ENCODE measurements at places on chromosomes 16 and 17.

GRCh38 chr16:78816499-78817195, 717.2 kb downstream of the WWOX start:
- no peak for DNase-seq
- H3K36me3 ChIP-seq, result no peaks in the 10 kb centered on the region
- no peak overlapping the region for H3K27ac ChIP-seq
- no peak overlapping the region for H3K4me3 ChIP-seq

GRCh38 chr16:3645504-3646347, 8.8 kb upstream of the DNASE1 start:
- H3K36me3 ChIP-seq, result peaks cover 2% of the 10 kb centered on the region
- peaks cover 12% of the 10 kb centered on the region for H3K4me1 ChIP-seq
- H3K27me3 ChIP-seq, result no peaks in the 10 kb centered on the region
- no peak overlapping the region for H3K27ac ChIP-seq

DNA sequence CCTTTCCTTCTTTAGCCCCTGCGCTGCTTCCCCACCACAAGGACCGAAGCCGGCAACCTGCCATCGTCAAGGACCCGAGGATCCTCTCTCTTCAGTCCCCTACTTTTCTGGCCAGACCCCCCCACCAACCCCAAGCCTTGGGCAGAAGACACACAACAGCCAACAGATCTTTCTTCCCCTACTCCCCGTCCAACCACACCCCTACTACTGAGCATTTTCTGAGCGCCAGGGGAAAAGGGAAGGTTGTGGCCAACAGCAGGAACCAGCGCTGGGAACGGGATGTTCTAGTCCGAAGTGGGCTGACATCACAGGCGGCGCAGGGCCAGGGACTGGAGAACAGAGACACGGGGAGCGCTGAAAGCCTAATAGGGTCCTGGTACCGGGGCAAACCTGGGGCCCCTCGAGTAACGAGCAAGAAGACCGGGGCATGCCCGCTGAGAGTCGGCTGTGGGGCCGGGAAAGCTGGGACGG, 528 bp downstream of the PER1 start:
- no peak overlapping the region for H3K27ac ChIP-seq
- peaks cover 21% of the 10 kb centered on the region for H3K36me3 ChIP-seq
- H3K4me1 ChIP-seq, result peaks cover 9% of the 10 kb centered on the region
- no peak for DNase-seq
- no peaks in the 10 kb centered on the region for H3K27me3 ChIP-seq

- H3K27me3 ChIP-seq, result no peaks in the 10 kb centered on the region
- no peak overlapping the region for H3K27ac ChIP-seq
- no peak overlapping the region for H3K4me3 ChIP-seq
- no peak for DNase-seq
- H3K4me1 ChIP-seq, result no peaks in the 10 kb centered on the region
Measured at GRCh38 chr16:67707790-67708189, 11.3 kb downstream of the GFOD2 start.

- DNase-seq, result no peak
- no peaks in the 10 kb centered on the region for H3K27me3 ChIP-seq
- peaks cover 2% of the 10 kb centered on the region for H3K4me1 ChIP-seq
- H3K27ac ChIP-seq, result no peak overlapping the region
- H3K4me3 ChIP-seq, result no peak overlapping the region
Measured at GRCh38 chr17:27541301-27542023, 85.2 kb downstream of the KSR1 start.

DNA sequence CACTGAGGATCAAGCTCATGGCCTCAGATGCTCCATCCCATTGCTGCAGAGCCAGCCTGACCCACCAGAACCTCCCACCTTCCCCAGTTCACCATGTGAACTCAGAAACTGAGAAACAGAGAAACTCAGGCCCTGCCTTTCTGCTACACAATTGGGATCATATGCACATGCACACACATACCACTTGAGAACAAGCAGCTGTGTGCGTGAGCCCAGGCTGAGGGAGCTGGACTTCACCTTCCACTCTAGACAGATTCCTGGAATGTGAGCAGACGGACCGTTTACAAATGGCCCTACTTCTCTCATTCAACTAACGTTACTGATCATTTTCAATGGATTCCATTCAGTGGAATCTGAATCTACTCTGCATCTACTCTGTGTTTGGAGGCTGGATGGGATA, 1.7 kb upstream of the SPEM2 start:
- no peak overlapping the region for H3K27ac ChIP-seq
- H3K27me3 ChIP-seq, result no peaks in the 10 kb centered on the region
- H3K4me3 ChIP-seq, result no peak overlapping the region
- H3K4me1 ChIP-seq, result peaks cover 4% of the 10 kb centered on the region

DNA sequence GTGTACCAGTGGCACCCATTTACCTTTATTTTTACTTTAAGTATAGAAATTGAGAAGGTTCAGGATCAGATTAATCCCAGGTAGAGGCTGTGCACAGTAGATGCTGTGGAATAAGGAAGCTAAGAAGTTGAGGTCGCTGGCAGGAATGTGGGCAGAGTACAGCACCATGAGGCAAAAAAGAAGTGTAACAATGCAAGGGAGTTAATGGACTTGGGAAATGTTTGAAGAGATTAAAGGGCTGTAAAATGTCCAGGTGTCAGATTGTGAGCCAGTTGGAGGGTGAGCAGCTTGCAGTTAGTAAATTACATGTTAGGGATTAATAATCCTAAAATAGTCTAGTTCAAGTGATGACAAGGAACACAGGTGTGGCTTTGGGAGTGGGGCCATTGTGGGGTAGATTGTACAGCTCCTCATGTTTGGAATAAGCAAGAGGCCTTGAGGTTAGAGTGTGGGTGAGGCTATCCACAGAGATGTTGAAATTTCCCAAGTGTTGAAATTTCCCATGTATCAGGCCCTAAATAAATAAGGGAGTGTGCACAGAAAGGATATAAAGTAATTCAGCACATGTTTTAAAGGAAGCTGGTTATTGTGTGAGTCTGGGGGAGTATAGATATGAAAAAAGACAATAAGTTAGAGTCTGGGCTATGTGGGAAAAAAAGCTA, 21.5 kb downstream of the TAT start:
- no peak overlapping the region for H3K4me3 ChIP-seq
- H3K36me3 ChIP-seq, result no peaks in the 10 kb centered on the region
- H3K27ac ChIP-seq, result no peak overlapping the region
- H3K4me1 ChIP-seq, result no peaks in the 10 kb centered on the region

GRCh38 chr17:42553161-42553818, 567 bp downstream of the HSD17B1 start:
- no peak overlapping the region for H3K4me3 ChIP-seq
- no peak overlapping the region for H3K27ac ChIP-seq
- H3K27me3 ChIP-seq, result no peaks in the 10 kb centered on the region
- DNase-seq, result no peak
- H3K36me3 ChIP-seq, result no peaks in the 10 kb centered on the region

- no peak for DNase-seq
- no peaks in the 10 kb centered on the region for H3K27me3 ChIP-seq
- H3K4me3 ChIP-seq, result no peak overlapping the region
- no peak overlapping the region for H3K27ac ChIP-seq
- peaks cover 4% of the 10 kb centered on the region for H3K4me1 ChIP-seq
Measured at GRCh38 chr17:10208604-10209193, 10.3 kb upstream of the GAS7 start.

GRCh38 chr17:1730326-1731193, 6.1 kb downstream of the WDR81 start:
- H3K27me3 ChIP-seq, result no peaks in the 10 kb centered on the region
- H3K27ac ChIP-seq, result no peak overlapping the region
- H3K4me1 ChIP-seq, result no peaks in the 10 kb centered on the region
- H3K36me3 ChIP-seq, result no peaks in the 10 kb centered on the region

- peaks cover 1% of the 10 kb centered on the region for H3K4me1 ChIP-seq
- no peaks in the 10 kb centered on the region for H3K27me3 ChIP-seq
- H3K4me3 ChIP-seq, result no peak overlapping the region
- DNase-seq, result no peak
- no peaks in the 10 kb centered on the region for H3K36me3 ChIP-seq
Measured at GRCh38 chr17:41415411-41415810, 9.0 kb downstream of the KRT37 start.

DNA sequence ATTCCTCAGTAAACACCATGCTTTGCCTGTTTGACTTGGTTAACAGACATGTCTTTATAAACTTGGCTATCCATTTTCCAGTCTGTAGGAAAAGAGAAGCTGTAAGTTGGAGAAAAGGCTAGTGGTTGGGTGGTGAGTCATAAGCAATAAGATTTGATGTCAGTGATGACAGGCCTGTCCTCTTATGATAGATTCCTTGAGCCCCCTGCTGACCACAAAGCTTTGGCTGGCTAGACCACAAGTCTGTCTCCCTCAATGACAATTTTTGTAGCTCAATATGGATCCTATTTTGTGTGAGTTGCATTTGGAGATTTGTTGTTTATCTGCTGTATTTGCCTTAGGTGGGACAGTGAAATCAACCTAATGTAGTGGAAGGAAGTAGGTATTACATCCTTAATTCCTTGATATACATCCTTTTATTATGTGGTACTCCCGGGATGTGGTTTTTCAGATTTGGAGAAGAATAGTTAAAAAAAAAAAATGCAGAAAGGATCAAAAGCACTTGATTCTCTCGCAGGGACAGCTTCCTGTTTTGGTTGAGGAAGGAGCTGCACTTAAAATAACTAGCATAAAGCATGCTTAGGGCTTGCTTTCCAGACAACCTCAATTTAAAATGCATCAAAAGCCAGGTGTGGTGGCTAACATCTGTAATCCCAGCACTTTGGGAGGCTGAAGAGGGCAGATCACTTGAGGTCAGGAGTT, 67.4 kb downstream of the SIAH1 start:
- H3K36me3 ChIP-seq, result no peaks in the 10 kb centered on the region
- DNase-seq, result no peak
- no peak overlapping the region for H3K4me3 ChIP-seq

- no peaks in the 10 kb centered on the region for H3K4me1 ChIP-seq
- H3K27me3 ChIP-seq, result no peaks in the 10 kb centered on the region
- H3K4me3 ChIP-seq, result no peak overlapping the region
- H3K27ac ChIP-seq, result no peak overlapping the region
- H3K36me3 ChIP-seq, result no peaks in the 10 kb centered on the region
Measured at GRCh38 chr17:42279776-42280630, 3.8 kb upstream of the STAT5B start.

GRCh38 chr16:65333283-65333682, 211.4 kb upstream of the CDH11 start:
- no peak for DNase-seq
- H3K27ac ChIP-seq, result no peak overlapping the region
- H3K36me3 ChIP-seq, result no peaks in the 10 kb centered on the region
- H3K4me3 ChIP-seq, result no peak overlapping the region

GRCh38 chr17:31469959-31470358, 78.5 kb downstream of the RAB11FIP4 start:
- H3K4me3 ChIP-seq, result no peak overlapping the region
- H3K36me3 ChIP-seq, result no peaks in the 10 kb centered on the region
- no peak overlapping the region for H3K27ac ChIP-seq
- H3K27me3 ChIP-seq, result no peaks in the 10 kb centered on the region
- no peak for DNase-seq
- peaks cover 17% of the 10 kb centered on the region for H3K4me1 ChIP-seq

DNA sequence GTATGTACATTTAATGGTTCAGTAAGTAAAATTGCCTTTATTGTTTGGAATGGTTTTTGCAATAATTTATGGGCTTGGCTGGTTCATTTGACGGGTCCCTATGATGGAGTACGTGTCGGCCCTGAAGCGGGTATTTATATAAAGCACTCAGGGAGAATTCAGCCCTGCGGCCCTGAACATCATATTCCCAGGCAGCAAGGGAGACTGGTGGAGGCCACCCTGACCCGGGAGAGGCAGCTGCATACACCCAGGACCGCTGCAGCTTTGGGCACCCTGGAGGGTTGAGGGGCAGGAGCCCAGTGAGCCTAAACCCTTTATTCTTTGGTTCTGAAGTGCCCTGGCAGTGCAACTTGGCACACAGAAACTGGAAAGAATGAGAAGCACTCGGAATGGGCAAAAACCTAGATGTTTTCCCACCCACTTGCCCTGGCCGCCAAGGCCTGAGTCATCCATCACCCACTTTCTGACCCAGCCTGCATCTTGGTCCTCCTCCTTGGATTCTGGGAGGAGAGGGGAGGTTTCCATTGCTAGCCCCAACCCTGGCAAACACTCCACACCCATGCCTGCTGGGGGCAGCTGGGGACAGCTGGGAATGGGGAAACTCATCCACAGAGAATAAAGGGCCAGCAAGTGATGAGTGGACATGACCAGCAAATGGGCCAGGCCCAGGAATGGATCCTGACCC, 162.2 kb upstream of the TNRC6C start:
- peaks cover 3% of the 10 kb centered on the region for H3K4me1 ChIP-seq
- H3K27me3 ChIP-seq, result no peaks in the 10 kb centered on the region
- no peak for DNase-seq
- no peak overlapping the region for H3K4me3 ChIP-seq
- H3K36me3 ChIP-seq, result no peaks in the 10 kb centered on the region

DNA sequence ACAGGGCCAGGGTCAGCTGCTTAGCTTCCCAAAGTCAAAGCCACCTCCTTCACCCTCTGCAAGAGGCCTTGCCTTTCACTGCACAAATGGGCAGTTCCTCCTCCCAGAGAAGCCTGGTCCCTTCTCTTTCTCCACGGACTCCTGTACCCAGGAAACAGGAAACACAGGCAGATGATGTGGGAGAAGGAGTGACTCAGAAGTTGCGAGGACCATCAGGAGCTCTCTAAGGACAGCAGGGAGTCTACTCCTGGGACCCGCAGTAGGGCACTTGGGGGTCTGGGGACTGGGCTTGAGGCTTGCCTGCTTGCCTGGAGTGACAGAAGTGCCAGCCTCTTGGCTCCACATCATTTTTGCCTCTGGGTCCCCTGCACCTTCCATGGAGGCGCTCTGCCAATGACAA, 47.4 kb upstream of the KSR1 start:
- no peak overlapping the region for H3K27ac ChIP-seq
- H3K4me3 ChIP-seq, result no peak overlapping the region
- H3K4me1 ChIP-seq, result no peaks in the 10 kb centered on the region
- H3K27me3 ChIP-seq, result no peaks in the 10 kb centered on the region
